ENCODE measurements at places on chromosomes 7 and 10.

- no peak for DNase-seq
Measured at GRCh38 chr7:432933-433332, 86.7 kb downstream of the PDGFA start.

DNA sequence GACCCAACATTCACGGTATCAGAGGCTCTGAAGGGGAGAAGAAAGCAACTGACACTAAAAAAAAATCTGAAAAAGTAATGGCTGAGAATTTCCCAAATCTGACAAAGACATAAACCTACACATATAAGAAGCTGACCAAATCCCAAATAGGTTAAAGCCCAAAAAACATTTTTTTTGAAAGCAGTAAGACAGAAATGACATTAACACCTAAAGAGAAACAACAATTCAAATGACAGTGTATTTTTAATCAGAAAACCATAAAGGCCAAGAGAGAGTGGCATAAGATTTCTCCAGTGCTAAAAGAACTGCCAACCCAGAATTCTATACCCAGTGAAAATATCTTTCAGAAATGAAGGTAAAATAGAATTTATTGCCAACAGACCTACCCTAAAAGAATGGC lies 35.5 kb downstream of the RUFY2 start:
- DNase-seq: no peak

- DNase-seq: no peak
Measured at GRCh38 chr10:26381986-26382385, 56.2 kb upstream of the APBB1IP start.

GRCh38 chr7:3244241-3244814 lies 56.7 kb upstream of the SDK1 start:
- DNase-seq: no peak

DNA sequence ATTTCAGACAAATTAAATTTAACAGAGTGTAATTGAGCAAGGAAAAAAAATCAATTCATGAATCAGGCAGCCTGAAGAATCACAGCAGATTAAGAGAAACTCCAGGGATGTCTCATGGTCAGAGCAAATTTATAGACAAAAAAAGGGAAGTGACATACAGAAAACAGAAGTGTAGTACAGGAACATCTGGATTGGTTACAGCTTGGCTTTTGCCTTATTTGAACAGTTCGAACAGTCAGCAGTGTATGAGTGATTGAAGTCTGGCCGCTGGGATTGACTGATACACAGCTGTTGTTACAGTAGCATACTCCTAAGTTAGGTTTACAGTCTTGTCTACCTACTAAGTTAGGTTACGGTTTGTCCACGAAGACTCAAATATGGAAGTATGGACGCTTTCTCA lies 255.3 kb downstream of the HPSE2 start:
- DNase-seq: no peak

DNA sequence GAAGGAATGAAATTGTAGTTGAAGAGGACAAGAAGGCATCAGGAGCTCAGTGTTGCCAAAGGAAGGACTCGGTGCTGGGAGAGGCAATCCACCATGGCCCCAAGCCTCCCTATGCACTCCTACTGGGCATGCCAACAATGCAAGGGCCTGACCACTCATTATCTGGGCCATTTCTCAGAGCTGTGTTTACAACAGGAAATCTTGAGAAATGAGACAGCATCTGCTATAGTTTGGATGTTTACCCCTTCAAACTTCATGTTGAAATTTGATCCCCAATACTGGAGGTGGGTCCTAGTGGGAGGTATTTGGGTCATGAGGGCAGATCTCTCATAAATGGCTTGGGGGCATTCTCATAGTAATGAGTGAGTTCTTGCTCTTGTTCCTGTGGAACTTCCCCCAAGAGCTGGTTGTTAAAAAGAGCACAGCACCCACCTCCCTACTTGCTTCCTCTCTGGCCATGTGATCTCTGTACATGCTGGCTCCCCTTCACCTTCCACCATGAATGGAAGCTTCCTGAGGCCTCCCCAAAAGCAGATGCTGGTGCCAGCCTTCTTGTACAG lies 50.8 kb upstream of the AOAH start:
- no peak for DNase-seq

GRCh38 chr7:150787321-150788281 lies 12.6 kb downstream of the TMEM176B start:
- no peak for DNase-seq

DNA sequence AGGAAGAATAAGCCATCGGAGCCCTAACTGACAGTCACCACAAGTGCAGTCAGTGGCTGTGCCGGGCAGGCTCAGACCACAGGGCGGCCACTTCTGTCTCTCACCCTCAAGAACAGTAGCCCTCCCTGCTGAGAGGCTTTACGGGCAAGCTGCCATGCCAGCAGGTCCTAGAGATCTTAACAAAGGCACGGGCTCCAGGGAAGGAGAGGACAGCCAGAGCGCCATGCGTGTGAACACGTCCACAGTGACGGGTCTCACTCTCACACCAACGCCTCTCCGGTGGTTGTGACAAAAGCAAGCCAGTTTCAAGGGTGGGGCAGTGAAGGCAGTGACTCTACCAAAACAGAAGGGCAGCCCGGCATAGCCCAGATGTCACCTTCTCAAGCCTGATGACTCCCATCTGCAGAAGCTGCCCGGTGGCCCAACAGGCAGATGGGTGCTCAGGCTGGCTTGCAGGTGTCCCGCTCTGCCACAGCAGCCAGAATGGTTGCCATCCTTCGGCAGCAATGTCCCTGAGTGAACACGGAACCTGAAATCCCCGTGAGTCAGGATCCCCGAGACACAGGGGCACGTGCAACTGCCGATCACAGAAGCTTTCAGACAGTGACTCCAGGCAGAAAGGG lies 102.0 kb downstream of the FAM53B start:
- no peak for DNase-seq

- DNase-seq: no peak
Measured at GRCh38 chr10:89213191-89213808, 6.2 kb upstream of the CH25H start.

DNA sequence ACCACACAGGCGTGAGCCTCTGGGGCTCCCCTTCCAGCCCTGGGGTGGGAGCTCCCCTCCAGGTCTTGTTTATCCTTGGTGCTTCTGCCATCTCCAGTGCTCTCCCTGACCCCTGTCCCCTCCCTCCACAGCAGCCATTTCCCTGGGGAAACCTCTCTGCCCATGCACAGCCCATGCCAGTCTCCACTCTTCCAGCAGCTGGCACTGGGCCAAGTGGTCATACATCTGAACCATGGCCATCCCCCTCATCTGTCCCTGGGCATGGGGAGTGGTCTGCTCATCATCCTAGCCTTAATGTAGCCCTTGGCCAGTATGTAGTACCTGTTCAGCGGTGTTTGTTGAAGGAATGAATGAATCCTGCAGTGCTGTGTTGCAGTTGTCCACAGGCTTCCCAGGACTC lies 172.4 kb upstream of the ZNF32 start:
- DNase-seq: no peak

DNA sequence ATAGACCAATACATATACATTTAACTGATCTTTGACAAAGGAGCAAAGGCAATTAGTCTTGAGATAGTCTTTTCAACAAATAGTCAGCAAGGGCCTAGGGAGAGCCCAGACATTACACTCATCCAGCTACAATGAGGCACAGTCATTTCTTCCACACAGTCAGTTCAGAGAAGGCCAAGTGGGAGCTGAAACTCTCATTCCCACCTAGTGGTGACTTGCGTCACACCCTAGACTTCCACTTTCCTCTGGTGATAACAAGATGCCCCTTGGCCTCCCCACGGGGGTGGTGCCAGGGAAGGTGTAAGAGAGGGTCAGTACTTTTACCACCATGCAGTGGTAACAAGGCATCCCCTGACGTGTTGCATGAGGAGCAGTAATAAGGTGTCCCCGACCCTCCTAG lies 8.0 kb downstream of the FRMPD2 start:
- DNase-seq: no peak

- no peak for DNase-seq
Measured at GRCh38 chr10:101228966-101229265, 347 bp downstream of the LBX1 start.

DNA sequence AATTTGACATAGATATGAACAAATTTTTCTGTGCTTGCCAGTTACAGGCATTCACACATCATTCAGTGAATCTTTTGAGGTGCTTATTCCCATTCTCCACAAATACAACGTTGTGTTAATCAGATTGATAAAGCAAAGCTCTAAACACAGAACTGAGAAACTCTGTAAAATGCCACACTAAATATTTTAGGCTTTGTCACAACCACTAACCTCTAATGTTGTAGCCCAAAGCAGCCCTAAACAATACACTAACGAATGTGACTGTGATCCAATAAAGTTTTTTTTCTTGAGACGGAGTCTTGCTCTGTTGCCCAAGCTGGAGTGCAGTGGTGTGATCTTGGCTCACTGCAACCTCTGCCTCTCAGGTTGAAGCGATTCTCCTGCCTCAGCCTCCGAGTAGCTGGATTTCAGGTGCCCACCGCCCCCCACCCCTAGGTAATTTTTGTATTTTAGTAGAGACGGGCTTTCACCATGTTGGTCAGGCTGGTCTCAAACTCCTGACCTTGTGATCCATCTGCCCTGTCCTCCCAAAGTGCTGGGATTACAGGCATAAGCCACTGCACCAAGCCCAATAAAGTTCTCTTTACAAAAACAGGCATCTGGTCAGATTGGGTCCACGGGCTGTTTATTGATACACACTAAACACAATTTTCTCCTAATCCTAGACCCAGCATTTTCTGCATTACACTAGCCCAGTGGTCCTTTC lies 6.9 kb downstream of the CYCS start:
- DNase-seq: no peak

- no peak for DNase-seq
Measured at GRCh38 chr7:74287303-74288033, 1.7 kb upstream of the CLIP2 start.

GRCh38 chr10:100551196-100551595 lies 15.5 kb downstream of the HIF1AN start:
- DNase-seq: no peak

DNA sequence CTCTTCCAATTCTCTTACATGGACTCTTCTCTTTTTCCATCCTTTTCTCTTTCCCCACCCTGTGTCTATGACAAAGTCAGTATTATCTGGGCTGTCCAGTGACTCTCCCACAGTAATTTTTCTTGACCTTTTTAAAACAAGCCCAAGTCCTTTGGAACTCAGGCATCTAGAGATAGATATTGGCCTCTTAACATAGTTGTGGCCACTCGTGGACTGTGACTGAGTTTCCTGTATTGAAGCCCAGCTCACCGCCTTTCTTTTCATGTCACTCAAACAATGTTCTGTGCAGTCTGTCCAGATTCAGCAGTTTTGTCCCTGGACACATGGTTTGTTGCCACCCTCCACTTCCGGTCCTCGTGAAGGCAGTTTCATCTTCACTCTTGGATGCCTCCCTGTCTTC lies 110.9 kb upstream of the CDC14C start:
- no peak for DNase-seq

DNA sequence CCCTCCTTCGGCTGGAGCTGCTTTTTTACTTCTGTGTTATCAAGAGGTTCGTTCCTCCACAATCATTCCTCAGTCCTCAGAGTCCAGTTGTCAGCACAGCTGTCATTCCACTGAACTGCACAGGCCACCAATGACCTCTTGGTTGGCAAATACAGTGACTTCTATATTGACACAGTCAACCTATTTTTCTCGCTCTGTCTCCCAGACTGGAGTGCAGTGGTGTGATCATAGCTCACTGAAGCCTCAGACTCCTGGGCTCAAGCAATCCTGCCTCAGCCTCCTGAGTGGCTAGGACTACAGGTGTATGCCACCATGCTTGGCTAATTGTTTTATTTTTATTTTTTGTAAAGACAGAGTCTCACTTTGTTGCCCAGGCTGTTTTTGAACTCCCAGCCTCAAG lies 27.7 kb downstream of the CRCP start:
- DNase-seq: no peak

GRCh38 chr10:34954142-34954541 lies 136.0 kb downstream of the CUL2 start:
- DNase-seq: no peak

DNA sequence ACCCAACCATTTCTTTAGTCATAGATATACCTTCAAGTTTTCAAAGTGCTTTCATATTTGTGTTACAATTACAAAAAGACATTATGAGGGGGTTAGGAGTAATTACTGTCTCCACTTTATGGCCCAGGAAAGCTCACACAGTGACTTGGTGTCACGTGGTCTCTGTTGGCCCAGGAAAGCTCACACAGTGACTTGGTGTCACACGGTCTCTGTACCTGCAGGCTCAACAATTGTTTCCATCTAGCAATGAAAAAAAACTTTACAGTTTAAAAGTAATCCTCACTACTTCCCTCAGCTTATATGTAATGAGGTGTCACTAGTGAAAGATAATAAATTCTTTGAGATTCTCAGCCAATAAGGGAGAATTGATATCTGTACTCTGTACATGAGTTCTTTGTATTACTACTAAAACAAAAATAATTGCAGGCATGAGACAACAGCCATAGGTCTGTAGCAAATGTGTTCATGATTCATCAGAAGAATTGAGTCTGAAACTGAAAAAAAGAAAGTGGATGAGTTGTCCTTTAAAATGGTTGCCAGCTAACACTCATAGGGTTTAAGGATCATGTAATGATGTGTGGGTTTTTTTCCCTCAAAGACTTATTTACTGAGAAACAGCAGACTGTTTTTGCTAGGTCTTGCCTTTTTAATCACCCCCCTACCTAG lies 10.9 kb downstream of the OGDH start:
- DNase-seq: no peak

DNA sequence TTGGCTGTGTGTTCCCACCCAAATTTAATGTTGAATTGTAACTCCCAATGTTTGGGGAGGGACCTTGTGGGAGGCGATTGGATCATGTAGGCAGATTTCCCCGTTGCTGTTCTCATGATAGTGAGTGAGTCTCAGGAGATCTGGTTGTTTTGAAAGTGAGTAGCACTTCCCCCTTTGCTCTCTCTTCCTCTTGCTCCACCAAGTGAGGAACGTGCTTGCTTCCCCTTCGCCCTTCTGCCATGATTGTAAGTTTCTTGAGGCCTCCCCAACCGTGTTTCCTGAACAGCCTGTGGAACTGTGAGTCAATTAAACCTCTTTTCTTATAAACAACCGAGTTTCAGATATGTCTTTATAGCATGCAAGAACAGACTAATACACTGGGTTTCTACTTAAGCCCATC lies 176.3 kb downstream of the CDK14 start:
- no peak for DNase-seq

- DNase-seq: no peak
Measured at GRCh38 chr7:109893231-109893630, 1197.7 kb upstream of the LRRN3 start.

DNA sequence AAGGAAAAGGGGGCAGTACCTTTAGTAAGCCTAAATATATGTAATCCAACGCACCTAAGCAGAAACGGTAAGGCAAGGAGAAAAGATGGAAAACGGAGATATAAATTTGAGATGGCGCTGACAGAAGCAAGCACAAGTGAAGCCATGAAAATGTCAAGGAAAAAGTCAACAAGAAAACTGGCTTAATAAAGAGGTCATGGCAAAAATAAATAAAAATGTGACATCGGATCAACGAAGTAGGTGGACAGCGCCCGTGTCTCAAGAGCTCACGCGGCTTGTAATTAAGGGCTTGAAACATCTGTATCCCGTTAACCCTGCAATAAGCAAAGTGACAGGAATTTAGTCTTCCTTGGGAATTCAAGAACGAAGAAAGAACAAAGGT lies 611 bp downstream of the NDUFA5 start:
- DNase-seq: no peak

DNA sequence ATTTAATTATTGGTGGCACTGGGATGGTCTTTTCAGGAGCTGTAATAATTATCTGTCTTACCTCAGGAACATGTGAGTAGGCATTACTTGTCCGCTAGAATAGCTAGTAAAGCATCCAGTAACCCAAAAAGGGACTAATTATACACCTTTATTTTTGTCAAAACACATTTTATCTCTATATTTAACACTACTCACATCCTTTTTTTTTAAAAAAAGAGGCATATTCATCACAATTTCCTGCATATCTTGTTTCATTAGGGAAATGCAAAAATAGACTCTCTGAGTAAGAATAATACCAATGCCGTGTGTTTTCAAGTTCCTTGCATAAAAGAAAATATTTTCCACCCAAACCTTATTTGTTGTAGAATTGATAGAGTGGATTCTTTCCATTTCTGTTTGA lies 99.5 kb downstream of the VTI1A start:
- no peak for DNase-seq
